ENCODE measurements at places on chromosomes 5 and 9.

- H3K4me1 ChIP-seq, result no peaks in the 10 kb centered on the region
- no peak overlapping the region for H3K27ac ChIP-seq
- H3K27me3 ChIP-seq, result no peaks in the 10 kb centered on the region
These were observed 44.3 kb upstream of the VPS13A start for GRCh38 chr9:77133011-77133410.

DNA sequence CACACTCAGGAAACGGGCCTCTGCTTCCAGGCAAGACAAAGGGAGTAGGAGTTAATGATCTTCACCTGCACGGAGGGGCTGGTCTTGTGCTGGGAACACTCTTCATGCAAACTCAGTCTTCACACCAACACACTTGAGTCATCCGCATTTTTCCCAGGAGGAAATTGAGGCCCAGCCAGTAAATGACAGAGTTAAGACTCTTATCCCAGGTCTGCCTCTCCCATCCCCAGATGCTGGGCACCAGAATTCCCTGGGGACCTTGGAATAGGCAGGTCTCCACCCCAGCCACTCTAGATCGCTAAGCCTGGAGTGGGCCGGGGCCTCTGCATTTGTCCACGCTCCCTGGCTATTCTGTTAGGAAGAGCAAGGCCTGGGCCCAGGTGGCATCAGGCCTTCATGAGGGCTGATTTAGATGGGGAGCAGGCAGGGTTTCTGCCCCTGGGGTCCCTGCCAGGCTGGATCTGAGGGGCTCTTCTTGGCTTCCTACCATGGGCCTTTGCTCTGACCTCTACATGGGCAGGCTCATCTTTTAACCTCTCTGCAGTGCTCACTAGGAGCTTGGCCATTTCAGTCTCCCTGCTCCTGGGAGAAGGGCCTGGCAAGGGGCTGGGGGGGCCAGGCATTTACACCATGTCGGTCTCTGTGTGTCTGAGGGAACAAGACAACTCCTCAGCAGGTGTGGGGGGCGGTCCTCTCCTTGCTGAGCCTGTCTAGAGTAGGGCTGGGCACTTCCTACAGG lies 77.3 kb downstream of the AMBP start:
- no peak overlapping the region for H3K4me3 ChIP-seq
- no peak for DNase-seq
- no peak overlapping the region for H3K27ac ChIP-seq
- H3K36me3 ChIP-seq, result peaks cover 15% of the 10 kb centered on the region
- no peaks in the 10 kb centered on the region for H3K27me3 ChIP-seq
- peaks cover 23% of the 10 kb centered on the region for H3K4me1 ChIP-seq

DNA sequence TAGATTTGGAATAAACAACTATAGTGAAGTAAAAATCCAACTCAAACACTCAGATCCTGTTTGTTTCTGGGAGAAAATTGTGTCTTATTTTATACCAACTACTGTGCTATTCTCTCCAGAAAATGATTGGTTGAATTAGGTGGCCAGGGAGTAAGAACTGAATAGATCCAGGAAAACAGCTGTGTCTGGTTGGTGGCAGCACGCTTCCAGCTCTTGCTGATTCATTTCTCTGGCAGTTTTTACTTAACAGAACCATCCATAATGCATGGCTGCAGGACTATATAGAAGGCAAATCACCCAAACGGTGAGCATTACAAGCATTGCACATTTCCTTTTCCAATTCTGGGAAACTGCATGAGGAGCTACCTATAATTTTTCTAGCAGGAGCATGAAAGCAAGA lies 29.5 kb downstream of the DMAC1 start:
- no peaks in the 10 kb centered on the region for H3K36me3 ChIP-seq
- H3K4me1 ChIP-seq, result no peaks in the 10 kb centered on the region
- no peaks in the 10 kb centered on the region for H3K27me3 ChIP-seq
- DNase-seq, result no peak
- H3K4me3 ChIP-seq, result no peak overlapping the region

- H3K4me3 ChIP-seq, result peak overlapping the region; percentile 44
- H3K36me3 ChIP-seq, result no peaks in the 10 kb centered on the region
- no peak for DNase-seq
These were observed 617.8 kb downstream of the PDE4D start for GRCh38 chr5:59275510-59276324.

DNA sequence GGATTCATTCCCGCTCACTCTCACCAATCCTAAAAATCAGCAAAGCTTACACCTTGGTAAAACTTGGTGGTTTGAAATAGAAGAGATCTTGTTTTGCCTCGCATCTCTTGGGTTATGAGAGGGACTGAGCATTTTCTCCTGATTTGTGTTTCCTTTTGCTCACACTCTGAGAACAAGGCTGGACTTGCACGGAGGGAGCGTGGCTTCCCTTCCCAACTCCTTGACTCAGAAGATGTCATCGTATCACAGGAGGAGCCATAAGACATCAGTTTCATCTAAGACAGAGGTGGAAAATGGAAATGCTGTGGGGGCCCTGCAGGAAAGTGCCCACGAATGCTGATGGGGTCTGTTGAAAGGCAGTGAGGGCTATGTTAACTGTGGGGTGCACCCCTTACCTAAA lies 37.4 kb downstream of the CTSL start:
- no peaks in the 10 kb centered on the region for H3K36me3 ChIP-seq
- no peaks in the 10 kb centered on the region for H3K27me3 ChIP-seq
- H3K4me3 ChIP-seq, result no peak overlapping the region

- H3K4me1 ChIP-seq, result no peaks in the 10 kb centered on the region
- DNase-seq, result no peak
- H3K4me3 ChIP-seq, result no peak overlapping the region
- H3K27ac ChIP-seq, result peak overlapping the region; percentile 42
These were observed 6.5 kb downstream of the FAM240B start for GRCh38 chr9:38713426-38713825.

DNA sequence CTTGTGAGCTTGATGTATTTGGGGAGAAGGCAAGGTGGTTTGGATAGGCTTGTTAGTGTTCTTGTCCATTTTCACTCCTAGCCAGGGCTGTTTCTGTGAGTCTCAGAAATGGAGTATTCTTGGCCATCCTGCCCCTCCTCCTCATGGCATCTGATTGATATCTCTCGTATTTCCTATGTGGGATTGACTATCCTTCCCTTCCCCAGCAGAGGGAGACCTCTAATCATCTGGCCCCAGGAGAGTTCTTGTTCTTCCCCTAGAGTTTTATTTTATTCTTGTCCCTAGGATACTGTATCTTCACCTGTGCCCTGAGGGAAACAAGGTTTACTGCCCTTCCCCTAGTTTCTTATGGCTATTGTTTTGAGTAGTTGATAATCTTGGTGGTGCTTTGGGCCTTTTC lies 114.4 kb downstream of the VPS13A start:
- H3K4me1 ChIP-seq, result no peaks in the 10 kb centered on the region
- H3K4me3 ChIP-seq, result no peak overlapping the region
- H3K27me3 ChIP-seq, result no peaks in the 10 kb centered on the region
- H3K27ac ChIP-seq, result no peak overlapping the region
- no peaks in the 10 kb centered on the region for H3K36me3 ChIP-seq
- DNase-seq, result no peak

- H3K4me1 ChIP-seq, result peaks cover 17% of the 10 kb centered on the region
- no peak overlapping the region for H3K27ac ChIP-seq
- DNase-seq, result no peak
- no peak overlapping the region for H3K4me3 ChIP-seq
- H3K36me3 ChIP-seq, result no peaks in the 10 kb centered on the region
- H3K27me3 ChIP-seq, result no peaks in the 10 kb centered on the region
These were observed 133.6 kb downstream of the ATG10 start for GRCh38 chr5:82105457-82105856.

- H3K36me3 ChIP-seq, result no peaks in the 10 kb centered on the region
- DNase-seq, result no peak
- H3K4me3 ChIP-seq, result no peak overlapping the region
- no peak overlapping the region for H3K27ac ChIP-seq
- no peaks in the 10 kb centered on the region for H3K27me3 ChIP-seq
- peaks cover 10% of the 10 kb centered on the region for H3K4me1 ChIP-seq
These were observed 19.1 kb downstream of the TGFBI start for GRCh38 chr5:136047858-136048257.
